NCI-H1105 treated with DMSO at 0.1 percent for 48 hours (cell line): ENCODE measurements at places on chromosomes 3 and 15.

DNA sequence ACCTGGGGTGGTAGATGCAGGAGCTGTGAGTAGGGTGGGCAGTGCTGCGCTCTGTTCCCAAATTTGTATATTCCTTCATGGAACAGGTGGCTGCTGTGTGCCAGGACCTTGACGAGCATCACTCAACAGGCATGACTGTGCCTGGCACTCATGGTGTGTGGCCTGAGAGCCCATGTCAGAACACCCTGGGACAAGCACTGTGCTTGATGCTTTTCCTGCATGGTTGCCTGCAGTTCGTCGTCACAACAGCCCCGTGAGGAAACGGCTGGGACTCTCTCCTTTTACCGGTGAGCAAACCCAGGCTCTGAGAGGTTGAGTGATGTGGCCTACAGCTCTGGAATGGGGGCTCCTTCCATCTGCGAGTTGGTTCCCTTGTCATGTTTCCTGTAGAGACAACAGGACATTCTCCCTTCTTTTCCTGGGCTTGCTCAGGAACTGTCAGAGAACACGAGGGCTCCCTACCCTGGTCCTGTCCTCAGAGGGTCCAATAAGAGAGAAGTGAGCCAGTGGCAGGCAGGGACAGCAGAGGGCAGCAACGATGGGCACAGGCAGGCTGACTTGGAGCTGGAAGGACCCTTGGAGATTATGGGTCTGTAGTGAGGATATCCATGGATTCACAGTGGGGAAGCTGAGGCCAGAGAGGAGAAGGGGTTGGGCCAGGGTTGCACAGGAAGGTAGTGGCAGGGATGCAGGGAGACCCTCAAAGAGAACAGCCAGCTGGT lies 37.4 kb downstream of the PRKCD start:
- DNase-seq = no peak

- DNase-seq = no peak
These were observed 500.1 kb downstream of the IGSF11 start for GRCh38 chr3:118534519-118534918.

GRCh38 chr3:170765419-170766078 lies 104.4 kb downstream of the RPL22L1 start:
- no peak for DNase-seq

DNA sequence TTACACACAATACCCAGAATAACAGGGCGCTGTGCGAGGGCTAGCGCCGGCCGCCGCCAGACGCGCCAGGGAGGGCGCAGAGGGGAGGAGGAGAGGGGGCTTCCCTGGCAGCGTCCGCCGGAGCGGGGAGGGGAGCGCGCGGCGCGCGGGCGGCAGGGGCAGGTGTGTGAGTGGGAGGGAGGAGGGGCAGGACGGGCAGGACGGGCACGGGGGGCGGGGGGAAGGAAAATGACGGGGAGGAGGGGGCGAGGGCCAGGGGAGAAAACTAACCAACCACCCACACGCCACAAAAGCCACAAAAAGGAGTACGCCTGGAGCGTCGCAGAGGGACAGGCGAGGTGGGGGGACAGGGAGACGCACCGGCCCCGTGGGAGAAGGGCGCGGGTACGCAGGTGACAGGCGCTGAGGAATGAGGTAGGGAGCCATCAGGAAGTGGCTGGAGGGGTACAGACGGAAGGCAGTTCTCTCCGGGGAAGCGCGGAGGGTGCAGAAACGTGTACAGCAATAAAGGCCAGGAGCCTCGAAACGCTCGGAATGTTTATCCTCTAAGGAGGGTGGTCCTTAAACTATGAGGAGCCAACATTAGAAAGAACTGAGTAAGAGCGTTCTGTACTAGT lies 610 bp upstream of the SATB1 start:
- peak; percentile 78 for DNase-seq

- no peak for DNase-seq
These were observed 105.7 kb downstream of the LRRC49 start for GRCh38 chr15:70998319-70998718.

GRCh38 chr15:41474436-41474835 lies 19.2 kb upstream of the ITPKA start:
- DNase-seq = no peak

DNA sequence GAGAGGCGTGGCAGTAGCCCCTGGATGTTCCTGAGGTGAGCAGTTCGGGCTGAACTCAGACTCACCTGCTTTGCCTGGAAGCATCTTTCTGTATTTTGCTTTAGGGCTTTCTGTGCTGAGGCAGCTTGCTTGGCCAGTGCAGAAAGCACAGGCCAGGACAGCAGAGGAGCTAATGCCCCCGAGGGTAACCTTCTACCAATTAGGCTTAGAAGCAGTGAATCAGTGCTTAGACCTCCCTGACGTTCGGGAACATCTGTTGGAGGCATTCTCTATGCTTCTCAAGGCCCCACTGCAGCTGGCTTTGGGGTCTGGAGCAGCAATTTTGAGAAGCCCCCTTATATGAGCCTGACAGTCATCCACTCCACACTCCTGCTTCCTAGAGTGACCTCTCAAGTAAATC lies 350.7 kb upstream of the PROK2 start:
- no peak for DNase-seq

DNA sequence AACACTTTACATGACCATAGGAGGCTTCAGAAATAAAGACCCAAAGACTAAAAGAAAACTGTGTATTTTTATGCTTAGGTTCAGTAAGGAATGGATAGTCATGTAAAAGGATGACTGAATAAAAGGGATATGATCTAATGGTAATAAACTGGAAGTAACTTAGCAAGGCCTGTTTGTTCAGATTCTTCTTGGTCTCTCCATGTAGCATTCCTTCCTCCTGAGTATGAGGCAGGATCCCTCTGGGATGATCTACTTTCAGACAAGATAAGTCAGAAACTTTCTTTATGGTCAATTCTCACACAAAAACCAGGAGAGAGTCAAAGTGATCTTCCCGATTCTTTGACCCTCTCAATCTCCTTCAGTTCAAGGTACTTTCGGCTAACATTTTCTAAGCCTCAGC lies 340.8 kb upstream of the DCBLD2 start:
- no peak for DNase-seq

- DNase-seq = no peak
These were observed 20.5 kb upstream of the ENTPD3 start for GRCh38 chr3:40366203-40367162.

- no peak for DNase-seq
These were observed 80.3 kb downstream of the TMEM266 start for GRCh38 chr15:76140074-76140464.

- peak; percentile 16 for DNase-seq
These were observed 712.0 kb downstream of the NAALADL2 start for GRCh38 chr3:175571096-175571495.

- DNase-seq = no peak
These were observed 76.2 kb upstream of the C2CD4B start for GRCh38 chr15:62241135-62241770.

GRCh38 chr3:138197058-138197457 lies 10.0 kb downstream of the ARMC8 start:
- no peak for DNase-seq

DNA sequence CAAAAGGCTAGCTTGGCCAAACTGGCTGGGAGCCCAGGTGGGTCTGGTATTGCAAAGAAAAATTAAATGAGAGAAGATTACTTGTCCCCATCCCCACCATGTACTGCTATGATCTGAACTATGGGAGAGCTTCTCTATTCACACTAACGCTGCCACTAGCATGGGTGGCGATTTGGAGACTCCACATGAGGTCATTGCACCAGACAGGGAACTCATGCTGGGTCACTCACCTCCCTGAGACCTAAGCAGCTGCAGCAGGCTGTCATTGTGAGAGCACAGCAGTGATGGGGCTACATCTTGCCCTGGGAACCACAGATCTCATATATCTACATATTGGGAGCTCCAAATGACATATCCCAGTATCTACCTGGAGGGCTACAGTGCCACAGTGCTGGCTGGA lies 36.3 kb upstream of the NECTIN3 start:
- DNase-seq = no peak

- DNase-seq = peak; percentile 58
These were observed 36.3 kb upstream of the TMC3 start for GRCh38 chr15:81410318-81410753.

- DNase-seq = no peak
These were observed 82.8 kb upstream of the HES1 start for GRCh38 chr3:194053136-194053535.

DNA sequence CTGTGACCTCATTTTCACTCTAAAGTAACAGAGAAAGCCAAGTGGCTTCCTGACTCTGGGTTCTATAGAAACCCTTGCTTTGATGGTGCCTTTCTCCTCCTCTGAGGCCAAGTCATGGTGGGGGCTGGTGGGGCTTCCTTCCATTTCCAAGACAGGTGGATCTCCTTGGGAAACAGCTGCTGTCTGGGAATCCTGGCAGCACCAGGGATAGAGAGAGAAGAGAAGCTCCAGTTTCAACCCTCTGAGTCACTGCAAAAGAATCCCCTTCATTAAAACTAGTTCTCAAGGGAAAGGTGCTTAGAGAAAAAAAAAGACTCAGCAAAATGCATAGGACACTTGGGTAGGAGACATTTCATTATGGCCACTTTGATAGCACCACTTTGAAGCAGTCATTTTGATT lies 614.4 kb downstream of the FHIT start:
- no peak for DNase-seq

GRCh38 chr15:89085289-89085926 lies 2.8 kb upstream of the ABHD2 start:
- no peak for DNase-seq

DNA sequence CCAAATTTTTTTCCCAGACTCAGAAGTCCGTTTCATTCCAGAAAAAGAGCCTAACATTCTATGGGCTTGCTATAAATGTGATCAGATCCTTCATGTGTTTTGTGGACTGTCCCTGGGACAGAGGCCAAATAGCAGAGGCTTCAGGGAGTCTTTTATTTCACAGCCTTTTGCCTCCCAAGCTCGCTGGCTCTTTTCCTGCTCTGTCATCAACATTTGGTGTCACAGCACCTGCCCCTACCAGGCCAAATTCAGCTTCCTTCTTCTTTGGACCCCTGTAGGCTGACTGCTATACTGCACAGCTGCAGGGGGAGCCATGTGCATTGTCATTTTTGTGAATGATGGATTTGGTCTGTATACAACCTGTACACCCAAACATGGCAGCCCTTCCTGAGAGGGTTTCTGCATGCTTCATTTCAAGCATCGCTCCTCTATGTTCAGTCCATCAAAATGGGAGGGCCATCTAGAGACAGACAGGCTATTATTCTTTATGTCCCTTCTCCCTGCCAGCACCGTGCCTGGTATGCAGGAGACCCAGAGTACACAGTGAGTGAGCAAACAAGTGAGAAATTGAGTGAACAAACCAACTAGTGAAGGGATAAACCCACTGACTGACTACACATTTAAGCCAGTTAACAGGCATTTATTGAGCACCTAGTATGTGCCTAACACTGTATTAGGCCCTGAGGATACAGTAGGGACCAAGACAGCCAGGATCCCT lies 17.9 kb upstream of the RPP14 start:
- no peak for DNase-seq

- no peak for DNase-seq
These were observed 129.0 kb upstream of the ARHGEF3 start for GRCh38 chr3:56930706-56931105.

GRCh38 chr15:47908950-47909670 lies 191.8 kb downstream of the SEMA6D start:
- DNase-seq = no peak

GRCh38 chr15:63372753-63373152 lies 8.9 kb downstream of the CA12 start:
- DNase-seq = no peak

- DNase-seq = no peak
These were observed 98.2 kb upstream of the TJP1 start for GRCh38 chr15:29920515-29920914.

GRCh38 chr3:172622916-172623700 lies 87.8 kb downstream of the NCEH1 start:
- DNase-seq = peak; percentile 57

GRCh38 chr3:42662813-42663535 lies 9.5 kb downstream of the ZBTB47 start:
- no peak for DNase-seq

GRCh38 chr15:49122541-49123062 lies 32.8 kb downstream of the COPS2 start:
- DNase-seq = no peak

DNA sequence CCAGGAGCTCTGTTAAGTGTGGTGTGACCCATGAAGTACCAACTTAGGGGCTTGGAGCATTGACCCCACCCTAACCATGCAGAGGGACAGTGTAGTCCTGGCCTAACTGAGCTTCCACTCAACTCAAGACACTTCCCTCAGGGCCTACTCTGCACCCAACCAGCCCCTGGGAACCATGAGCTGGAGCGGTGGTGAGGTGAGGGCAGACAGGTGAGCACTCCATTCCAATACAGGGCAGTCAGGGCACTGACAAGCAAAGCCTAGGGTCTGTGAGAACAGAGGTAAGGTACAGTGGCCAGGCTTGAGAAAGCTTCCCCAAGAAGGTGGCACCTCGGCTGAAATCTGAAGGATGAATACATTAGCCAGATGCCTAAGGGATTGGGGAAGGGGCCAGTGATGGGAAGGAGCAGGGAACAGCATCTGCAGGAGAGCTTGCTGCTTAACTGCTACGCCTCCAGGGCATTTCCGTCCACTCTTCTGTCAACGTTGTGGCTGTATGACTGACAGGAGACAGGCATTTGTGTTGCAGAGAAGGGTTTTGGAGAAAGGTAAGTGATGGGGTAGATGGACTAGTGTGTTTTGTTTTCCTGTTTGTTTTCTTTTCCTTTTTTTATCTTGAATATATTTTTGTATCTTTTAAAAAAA lies 243.5 kb upstream of the TRIM42 start:
- no peak for DNase-seq

GRCh38 chr15:59165726-59166125 lies 40.9 kb upstream of the LDHAL6B start:
- DNase-seq = peak; percentile 96

DNA sequence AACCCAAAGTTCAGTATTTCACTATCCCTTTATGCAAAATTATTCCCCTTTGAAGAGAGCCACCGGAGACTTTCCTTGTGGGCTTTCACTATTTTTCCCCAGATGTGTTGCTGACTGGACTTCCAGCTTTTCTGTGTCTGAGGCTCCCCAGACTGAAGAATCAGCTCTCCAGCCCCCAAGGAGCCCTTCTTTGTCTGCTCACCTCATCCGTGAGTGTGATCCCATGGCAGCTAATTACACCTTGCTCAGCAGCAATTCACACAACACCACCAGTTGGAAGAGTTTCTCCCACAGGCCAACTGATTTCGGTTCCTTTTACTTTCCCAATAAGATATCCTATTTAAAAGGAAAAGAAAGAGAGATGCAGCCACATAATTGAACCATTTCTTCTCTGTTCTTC lies 249.5 kb upstream of the TRIM42 start:
- no peak for DNase-seq

DNA sequence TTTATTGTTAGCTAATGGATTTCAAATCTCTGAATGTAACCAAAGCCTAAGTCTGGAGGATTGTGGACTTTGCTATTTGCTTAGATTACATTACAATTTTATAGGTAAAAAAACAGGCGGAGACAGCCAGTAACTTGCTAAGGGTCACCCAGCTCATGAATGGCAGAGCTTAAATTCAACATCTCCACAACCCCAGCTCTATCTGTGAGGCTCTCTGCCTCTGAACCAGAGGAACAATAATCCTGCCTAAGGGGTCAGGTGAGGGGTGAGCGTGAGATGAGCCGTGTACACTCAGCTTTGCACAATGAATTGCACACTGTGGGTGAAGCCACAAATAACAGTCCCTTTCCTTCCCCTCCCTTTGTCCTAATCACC lies 69.8 kb upstream of the SPATA12 start:
- no peak for DNase-seq

GRCh38 chr3:38649500-38650247 lies at the start of gene SCN5A:
Gene SCN5A, minus strand, starts transcription at chr3:38649687. Its CDS starts 16,380 bp downstream, at chr3:38633307.
- peak; percentile 13 for DNase-seq
